IPS DF 6.9 (cell line): ENCODE measurements at places on chromosomes 3 and 15.

GRCh38 chr3:39107388-39108199, at the start of the genes GORASP1 and TTC21A:
TSS of gene GORASP1 (minus strand) at chr3:39107627. CDS start at chr3:39107541, 86 bp downstream.
TSS of gene TTC21A (plus strand) at chr3:39107680. CDS start at chr3:39107838, 158 bp downstream.
- peak; percentile 58 for DNase-seq

- DNase-seq: no peak
These were observed 636.8 kb upstream of the KCNMB2 start for GRCh38 chr3:177899275-177900067.

DNA sequence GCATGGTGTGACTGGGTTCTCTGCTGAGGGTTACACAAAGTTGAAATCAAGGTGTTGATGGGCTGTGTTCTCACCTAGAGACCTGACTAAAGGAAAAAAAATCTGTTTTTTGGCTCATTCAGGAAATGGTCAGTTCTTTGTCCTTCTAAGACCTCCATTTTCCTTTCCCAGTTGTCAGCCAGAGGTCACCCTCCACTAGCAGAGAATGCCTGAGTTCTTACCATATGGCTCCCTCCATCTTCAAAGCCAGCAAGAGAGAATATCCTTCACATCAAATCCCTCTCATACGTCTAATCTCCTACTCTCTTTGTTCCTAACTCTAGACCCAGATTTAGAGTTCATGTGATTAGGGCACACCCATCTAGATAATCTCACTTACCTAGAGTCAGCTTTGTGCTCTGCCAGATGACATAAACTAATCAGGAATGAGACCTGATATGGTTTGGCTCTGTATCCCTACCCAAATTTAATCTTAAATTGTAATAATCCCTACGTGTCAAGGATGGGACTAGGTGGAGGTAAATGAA, 19.4 kb downstream of the ANKRD28 start:
- no peak for DNase-seq

DNA sequence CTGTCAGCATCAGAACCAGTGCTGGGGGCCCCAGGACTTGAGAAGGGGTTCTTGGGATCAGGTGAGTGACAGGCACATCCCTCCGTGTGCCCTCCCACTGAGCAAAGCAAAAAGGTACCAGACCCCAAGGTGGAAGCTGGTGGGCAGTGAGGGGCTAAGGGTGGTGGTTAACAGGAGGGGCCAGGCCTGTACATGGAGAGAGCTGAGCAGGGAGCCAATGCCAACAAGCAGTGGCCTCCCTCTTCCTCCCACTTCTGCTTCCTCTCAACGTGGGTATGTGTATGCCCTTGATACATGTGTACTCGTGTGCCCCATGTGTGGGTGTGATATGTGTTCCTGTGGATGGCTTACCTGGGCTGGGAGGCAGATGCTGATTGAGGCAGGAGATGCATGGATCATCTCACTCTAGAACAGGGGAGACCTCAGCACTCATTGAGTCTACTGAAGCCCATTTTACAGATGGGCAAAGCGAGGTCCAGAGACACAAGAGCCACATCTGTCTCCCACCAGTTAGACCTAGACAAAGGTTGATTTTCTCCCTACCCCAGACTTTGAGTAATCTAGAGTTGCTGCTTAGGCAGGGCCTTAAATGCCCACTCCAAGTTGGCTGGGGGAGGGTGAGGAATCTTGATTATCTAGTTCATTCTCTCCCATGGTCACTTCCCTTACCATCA, 945 bp downstream of the VIPR1 start:
- no peak for DNase-seq

DNA sequence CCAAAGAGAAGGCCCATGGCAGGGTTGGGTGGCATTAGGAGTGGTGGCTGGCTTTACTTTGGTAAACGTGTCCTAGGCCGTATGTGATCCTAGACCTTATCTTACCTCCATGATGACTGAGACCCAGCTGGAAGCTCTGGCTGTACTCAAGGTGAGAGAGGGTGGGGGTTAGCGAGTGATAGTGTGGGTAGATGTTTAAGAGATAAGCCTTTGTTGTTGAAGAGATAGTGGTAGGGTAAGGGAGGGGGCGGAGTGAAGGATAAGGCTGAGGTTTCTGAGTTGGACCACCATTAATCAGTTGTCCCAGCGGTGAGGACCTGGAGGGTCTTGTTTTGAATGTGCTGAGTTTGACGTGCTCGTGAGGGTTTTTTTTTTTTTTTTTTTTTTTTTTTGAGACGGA, 61.5 kb upstream of the ULK4 start:
- no peak for DNase-seq

- no peak for DNase-seq
These were observed 49.2 kb downstream of the PHC3 start for GRCh38 chr3:170132335-170132734.

GRCh38 chr15:91555312-91555711, 298.2 kb upstream of the SLCO3A1 start:
- DNase-seq: no peak

DNA sequence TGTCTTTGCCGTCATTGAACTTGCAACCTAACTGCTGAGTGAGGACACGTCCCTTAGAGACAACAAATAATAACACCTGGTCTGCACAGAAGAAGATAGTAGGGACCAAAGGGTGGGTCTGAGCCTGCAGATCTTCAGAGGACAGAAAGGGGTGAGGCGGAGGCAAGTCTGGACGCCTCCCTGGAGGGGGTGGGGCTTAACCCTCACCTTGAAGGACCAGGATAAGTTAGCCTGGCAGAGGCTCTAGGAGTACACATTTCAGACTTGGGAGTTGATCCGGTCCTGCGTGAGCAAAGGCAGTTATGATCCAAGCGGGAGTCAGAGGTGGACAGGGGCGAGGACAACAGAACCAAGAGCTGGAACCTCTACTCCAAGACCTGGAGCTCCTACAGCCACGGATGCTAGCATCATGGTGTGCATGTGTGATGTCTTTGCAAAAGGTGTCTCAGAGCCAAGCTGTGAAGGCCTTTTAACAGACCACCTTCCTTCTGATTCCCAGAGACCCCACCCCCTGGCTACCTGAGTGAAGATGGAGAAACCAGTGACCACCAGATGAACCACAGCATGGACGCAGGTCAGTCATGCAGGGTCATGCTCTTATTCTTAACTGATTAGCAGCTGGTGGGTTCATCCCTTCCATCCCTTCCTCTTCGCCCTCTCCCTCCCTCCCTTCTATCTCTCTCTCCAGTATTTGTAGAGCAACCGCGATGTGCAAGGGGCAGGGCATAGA, 88.0 kb downstream of the AAGAB start:
- DNase-seq: no peak

GRCh38 chr3:18847583-18848197, 300.6 kb upstream of the KCNH8 start:
- DNase-seq: no peak

- DNase-seq: no peak
These were observed 304.4 kb downstream of the WDR72 start for GRCh38 chr15:53454843-53455721.

DNA sequence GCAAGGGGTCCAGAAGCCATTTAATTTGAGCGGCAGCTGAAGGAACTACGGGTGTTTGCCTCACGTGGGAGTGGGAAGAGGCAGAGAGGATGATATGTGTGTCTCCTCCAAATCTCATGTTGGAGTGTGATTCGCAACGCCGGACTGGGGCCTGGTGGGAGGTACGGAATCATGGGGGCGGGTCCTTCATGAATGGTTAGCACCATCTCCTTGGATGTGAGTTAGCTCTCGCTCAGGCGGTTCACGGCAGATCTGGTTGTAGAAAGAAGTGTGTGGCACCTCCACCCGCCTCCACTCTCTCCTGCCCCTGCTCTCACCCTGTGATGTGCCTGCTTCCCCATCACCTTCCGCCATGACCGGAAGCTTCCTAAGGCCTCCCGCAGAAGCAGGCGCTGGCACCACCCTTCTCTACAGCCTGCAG, 25.4 kb downstream of the XXYLT1 start:
- DNase-seq: no peak

- no peak for DNase-seq
These were observed 5.8 kb downstream of the HSPBAP1 start for GRCh38 chr3:122787872-122788271.

- DNase-seq: no peak
These were observed 2.4 kb downstream of the GPR171 start for GRCh38 chr3:151200586-151200985.

GRCh38 chr3:138946663-138947494, at the start of the genes FOXL2 and FOXL2NB:
TSS of gene FOXL2 (minus strand) at chr3:138947137. CDS start at chr3:138946722, 415 bp downstream.
TSS of gene FOXL2NB (plus strand) at chr3:138947217. CDS start at chr3:138947365, 148 bp downstream.
- DNase-seq: no peak
